Muscle of leg (tissue), 16 donors: ENCODE measurements at places on chromosomes 16 and 17.
A peak's percentile ranks its signal among the peaks of the same experiment; 100 is the strongest.

GRCh38 chr17:416293-417206 lies 63.9 kb upstream of the RPH3AL start:
- no peak overlapping the region for H3K4me3 ChIP-seq
- no peak overlapping the region for H3K27ac ChIP-seq
- peaks cover 27% of the 10 kb centered on the region for H3K36me3 ChIP-seq

GRCh38 chr16:54027995-54028394 lies 258.6 kb downstream of the IRX3 start:
- H3K27ac ChIP-seq, result no peak overlapping the region
- H3K27me3 ChIP-seq, result no peaks in the 10 kb centered on the region
- no peak for DNase-seq
- H3K36me3 ChIP-seq, result no peaks in the 10 kb centered on the region
- no peak overlapping the region for H3K4me3 ChIP-seq
- no peaks in the 10 kb centered on the region for H3K4me1 ChIP-seq

DNA sequence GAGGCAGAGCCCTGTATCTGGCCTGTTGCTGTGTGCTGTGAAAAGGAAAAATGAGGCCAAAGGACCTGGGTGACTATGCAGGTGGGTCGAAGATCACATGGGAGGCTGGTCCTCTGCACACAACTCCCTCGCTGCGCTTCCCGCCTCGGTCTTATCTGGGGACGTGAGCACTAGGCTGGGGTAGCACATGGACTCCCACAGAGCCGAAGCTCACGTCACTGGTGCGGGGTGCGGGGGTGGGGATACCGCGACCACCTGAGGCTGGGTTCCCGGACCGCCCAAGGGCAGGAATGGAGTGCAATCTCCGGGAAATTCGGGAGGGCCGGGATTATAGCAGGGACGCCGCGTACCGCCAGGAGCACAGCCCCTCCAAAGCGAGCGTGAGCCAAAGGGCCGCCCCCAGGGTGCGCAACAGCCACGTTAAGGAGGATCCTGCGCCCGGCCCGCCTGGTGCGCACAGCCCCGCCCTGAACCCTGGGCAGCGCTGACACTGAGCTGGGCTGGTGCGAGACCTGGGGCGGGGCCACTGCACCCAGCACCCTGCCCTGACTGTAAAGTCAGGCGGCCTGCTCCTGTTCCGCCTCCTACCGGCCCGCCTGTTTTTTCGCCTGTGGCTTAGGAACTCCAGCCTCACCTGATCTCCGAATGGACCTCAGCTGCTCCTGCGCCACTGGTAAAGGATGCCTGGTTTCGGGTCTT lies 4.8 kb downstream of the MT1A start:
- DNase-seq, result peak; percentile 22
- H3K27ac ChIP-seq, result no peak overlapping the region
- H3K27me3 ChIP-seq, result peaks cover 90% of the 10 kb centered on the region
- H3K4me3 ChIP-seq, result no peak overlapping the region
- H3K4me1 ChIP-seq, result peaks cover 17% of the 10 kb centered on the region

DNA sequence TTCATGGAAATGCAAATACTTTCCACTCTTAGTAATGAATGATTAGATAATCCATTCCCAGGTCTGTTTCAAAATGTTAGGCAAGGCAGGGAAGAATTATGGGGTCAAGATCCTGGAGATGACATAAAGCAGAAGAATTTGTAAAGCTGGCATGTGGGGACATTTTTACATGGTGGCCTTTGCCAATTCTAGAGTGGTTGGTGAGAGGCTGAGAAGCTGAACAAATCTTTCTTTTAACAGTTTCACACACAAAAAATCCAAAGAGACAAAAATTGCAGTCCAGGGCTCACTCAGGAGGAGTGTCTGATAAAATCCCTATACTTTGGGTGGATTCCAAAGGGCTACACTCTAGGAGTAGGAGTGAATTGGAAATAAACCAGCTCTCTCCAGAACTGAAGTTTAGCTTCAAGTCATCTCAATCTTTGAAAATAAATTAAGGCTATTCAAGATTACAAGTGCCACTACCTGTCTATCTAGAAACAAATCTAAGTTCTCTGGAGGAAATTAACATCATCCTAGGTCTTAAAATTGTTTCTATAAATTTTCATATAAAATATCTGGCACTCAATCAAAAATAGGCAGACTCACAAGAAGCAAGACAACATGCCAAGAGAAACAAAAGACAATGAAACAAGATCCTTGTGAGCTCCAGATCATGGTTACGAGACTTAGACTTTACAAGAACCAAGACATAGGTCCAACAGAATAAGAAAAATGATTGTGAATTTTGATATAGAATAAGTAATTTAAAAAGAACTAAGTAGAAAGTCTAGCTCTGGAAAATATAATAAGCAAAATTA lies 113.0 kb upstream of the AXIN2 start:
- peaks cover 2% of the 10 kb centered on the region for H3K4me1 ChIP-seq
- H3K27me3 ChIP-seq, result no peaks in the 10 kb centered on the region
- H3K4me3 ChIP-seq, result no peak overlapping the region
- no peak overlapping the region for H3K27ac ChIP-seq
- DNase-seq, result no peak
- H3K36me3 ChIP-seq, result no peaks in the 10 kb centered on the region

- H3K4me3 ChIP-seq, result no peak overlapping the region
- no peak for DNase-seq
- no peaks in the 10 kb centered on the region for H3K36me3 ChIP-seq
- no peak overlapping the region for H3K27ac ChIP-seq
- H3K4me1 ChIP-seq, result no peaks in the 10 kb centered on the region
- H3K27me3 ChIP-seq, result no peaks in the 10 kb centered on the region
Observed at GRCh38 chr16:24430954-24431760, 108.2 kb upstream of the RBBP6 start.

GRCh38 chr17:8288336-8289102 lies at the start of gene RANGRF:
Gene RANGRF, plus strand, starts transcription at chr17:8288670. Its CDS starts 119 bp downstream, at chr17:8288789.
- peak within 1 kb of the TSS; percentile 92 for H3K27ac ChIP-seq
- H3K27me3 ChIP-seq, result no peaks in the 10 kb centered on the region

- H3K27me3 ChIP-seq, result peaks cover 17% of the 10 kb centered on the region
- no peak for DNase-seq
- no peaks in the 10 kb centered on the region for H3K36me3 ChIP-seq
- H3K4me1 ChIP-seq, result peaks cover 4% of the 10 kb centered on the region
- H3K27ac ChIP-seq, result no peak overlapping the region
Observed at GRCh38 chr17:48439110-48439850, 9.3 kb upstream of the SKAP1 start.
